SHP77 treated with DMSO at 0.1 percent for 48 hours (cell line): ENCODE measurements at places on chromosomes 2 and 18.

- no peak for DNase-seq
Measured at GRCh38 chr2:100423631-100424030, 6.2 kb upstream of the CHST10 start.

- DNase-seq = no peak
Measured at GRCh38 chr2:239021651-239022436, 174.0 kb downstream of the TWIST2 start.

DNA sequence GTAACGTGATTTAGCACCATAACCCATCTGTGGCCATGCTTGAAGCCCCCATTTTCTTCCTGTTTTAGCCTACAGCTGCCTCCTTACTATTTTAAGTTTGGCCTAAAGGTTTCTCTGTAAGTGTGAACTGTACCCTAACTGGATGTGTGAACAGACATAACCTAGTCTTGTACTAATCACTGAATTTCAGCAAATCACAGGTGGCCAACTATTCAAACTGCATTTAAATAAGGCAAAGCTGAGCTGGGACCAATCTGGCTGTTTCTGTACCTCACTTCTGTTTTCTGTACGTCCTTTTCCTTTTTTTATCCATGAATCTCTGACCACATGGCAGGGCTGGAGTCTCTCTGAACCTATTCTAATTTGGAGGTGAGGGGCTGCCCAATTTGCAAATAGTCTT is 452.7 kb upstream of the HS6ST1 start:
- DNase-seq = no peak

DNA sequence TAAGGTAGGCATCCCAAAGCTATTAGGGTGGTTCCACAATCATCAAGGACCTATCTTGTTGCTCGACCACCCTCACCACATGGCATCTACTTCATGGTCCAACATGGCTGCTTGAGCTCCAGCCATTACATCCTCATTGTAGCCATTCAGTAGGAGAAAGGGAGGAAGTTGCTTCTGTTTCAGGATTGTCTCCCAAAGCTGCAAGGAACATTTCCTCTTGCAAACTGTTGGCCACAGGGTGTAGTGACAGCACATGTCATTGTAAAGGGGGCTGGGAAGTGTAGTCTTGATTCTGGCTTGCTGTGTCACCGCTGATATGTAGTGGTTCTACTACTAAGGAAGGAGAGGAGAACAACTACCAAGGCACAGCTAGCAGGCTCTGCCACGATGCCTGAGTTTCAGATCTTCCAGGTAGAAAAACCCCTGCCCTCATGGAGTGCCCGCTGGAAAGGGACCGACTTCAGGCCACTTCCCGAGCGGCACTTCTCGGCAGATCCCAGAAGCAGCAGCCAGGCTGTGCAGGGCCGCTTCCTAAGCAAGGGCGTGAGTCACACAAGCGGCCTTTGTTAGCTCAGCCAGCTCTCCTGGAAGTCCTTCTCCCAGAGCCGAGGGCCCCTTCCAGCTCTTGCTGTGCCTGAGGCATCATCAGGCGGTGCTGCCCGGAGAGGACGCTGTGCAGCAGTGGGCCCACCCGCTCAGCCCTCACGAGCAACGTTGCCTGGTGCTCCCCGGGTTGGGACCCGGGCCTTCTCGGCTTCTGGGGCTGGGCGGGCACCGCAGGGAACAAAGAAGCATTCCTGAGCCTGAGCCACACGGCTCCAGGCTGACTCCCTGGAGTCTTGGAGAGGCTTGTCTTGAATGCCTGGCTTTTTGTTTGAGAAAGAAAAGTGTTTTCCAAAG is 58.2 kb downstream of the HS6ST1 start:
- DNase-seq = no peak

DNA sequence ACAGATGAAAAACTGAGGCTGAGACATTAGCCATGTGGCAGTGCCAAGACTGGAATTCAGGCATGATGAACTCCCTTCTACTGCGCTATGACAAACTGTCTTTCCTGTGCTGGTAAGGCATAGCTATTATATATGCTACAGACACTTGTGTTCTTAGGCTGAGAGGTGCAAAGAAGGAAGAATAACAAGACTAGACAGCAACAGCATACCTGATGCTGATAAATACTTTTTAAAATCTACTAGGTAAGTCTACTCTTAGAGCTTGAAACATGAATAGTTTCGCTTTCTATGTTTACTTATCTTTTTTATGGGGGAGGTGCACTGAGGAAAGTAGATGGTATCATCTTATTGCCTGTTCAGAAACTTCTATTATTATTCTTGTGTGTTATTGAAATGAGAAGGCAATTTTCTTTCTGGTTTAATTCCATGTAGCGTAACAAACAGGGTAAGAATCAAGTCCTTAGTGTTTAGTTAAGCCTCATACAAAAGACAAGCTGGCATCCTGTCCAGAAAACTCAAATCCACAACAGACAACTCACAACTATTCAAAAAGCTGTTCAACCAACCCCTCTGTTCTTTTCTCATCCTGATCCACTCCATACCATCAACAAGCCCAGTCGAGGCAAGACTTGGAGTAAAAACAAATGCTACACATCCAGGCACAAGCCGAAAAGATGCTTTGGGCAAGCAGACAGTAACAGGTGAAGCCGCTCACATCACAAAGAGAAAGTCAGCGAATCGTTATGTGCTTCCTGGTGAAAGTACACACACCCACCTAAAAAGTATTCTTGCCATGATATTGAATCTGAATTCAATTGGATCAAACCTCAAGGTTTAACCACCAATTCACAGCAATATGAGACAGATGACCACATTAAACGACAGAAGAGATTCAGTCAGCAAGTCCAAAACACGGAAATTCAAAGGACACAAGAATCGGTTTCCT is 1.5 kb downstream of the TTC32 start:
- DNase-seq = no peak

GRCh38 chr2:153715218-153715850 is 156.4 kb upstream of the GALNT13 start:
- no peak for DNase-seq

DNA sequence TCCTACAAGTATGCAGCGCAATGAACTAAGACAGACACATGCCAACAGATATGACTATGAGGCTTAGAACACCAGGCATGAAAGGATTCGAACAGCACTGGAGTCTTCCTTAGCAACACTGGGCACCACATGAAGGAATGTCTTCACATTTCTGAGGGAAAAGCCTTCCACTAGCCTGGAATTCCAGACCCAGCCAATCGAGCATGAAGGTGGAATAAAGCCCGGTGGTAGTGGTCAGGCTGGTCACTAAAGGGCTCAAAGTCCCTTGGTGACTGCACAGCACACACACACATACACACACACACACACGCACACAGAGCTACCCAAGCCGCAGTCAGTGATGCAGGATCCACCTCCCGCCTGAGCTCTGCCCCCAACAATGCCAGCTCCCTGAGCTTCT is 19.7 kb upstream of the SFXN5 start:
- no peak for DNase-seq

- peak; percentile 86 for DNase-seq
Measured at GRCh38 chr2:128309280-128310093, 9.2 kb downstream of the HS6ST1 start.

DNA sequence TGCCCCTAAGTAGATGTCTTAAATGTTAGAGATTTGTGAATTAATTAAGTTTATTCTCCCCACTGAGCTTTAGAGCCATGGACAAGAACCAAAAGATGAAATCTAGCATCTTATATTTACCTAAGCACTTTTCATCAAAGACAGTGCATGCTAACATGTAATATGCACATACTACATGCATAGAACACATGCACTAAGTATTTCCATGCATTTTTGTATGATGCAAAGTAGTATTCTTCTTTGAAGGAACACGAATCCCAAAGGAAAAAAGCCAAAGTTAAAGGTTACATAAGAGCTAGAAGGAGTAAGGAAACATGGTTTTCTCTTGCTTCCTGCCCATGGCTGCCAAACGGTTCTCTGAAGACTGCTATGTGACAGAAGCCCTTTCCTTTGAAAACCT is 15.3 kb downstream of the STAMBP start:
- no peak for DNase-seq

- DNase-seq = no peak
Measured at GRCh38 chr2:72035518-72036172, 112.0 kb downstream of the CYP26B1 start.

- DNase-seq = no peak
Measured at GRCh38 chr2:25297738-25298137, 44.0 kb downstream of the DNMT3A start.

DNA sequence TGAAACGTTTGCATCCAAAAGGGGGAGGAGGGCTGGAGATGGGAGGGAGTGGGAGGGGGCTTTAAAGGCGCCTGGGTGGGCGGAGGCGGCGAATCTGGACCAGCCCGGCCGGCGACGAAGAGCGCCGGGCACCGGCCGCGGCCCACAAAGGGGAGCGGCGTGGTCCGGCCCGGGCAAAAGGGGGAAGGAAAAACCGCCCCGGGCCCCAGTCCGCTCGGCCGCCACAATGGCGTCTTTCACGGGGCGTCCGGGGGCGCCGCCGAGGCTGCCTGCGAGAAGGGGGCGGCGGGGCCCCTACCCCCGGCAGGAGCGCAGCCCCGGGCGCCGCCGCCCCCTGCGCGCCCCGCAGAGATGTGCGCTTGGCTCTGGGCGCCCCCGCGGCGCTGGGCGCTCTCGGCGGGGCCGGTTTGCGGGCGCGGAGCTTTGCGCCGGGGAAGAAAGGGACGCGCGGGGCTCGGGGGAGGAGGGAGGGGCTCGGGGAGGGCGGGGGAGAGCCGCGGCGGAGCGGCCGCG is 108.1 kb upstream of the KCTD1 start:
- DNase-seq = no peak

DNA sequence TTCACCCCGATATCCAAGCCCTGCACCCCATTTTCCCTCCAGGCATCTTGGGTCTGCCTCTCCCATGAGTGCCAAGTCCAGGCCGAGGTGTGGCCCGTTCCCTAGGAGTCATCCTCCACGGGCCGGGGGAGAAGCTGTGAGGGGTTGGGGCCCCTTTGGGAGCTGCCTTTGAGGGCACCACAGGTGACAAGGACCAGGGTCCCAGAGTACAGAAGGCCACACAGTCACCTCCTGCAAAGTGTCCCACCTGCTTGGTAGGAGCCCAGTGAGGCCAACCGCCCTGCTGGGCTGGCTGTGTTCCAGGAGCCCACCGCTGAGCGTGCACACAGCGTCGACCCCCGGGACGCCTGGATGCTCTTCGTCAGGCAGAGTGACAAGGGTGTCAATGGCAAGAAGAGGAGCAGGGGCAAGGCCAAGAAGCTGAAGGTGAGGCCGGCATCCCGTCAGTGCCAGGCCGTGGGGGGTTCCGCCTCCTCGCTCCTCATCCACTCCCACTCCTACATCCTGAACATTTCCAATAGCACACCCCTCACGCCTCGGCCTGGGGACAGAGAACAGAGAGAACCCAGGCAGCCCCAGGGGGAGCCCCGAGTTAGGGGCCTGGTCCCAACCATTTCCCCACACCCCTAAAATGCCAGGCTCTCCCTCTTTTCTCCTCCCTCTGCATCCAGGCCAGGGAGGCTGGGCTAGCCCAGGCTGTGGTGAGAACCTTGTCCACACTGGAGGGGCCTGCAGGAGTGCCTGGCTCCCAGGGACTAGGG is 2.7 kb downstream of the ERFE start:
- no peak for DNase-seq

DNA sequence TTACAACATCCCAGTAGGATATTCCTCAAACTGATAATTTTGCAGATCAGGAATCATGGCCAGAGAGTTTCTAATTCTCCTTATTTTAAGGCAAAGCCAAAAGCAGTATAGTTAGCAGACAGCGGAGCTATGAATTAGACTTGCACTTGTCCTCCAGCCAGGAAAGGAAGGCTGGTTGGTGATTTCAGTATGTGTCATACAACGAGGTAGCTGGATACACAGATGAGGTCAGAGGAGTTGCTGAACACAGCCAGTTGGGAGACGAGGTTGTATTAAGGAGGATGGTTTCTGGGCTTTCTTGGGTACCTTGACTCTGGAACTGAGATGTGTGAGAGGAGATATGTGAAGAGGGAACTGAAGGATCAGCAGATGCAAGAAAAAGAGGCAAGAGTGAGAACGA is 185.2 kb downstream of the SOX11 start:
- no peak for DNase-seq

GRCh38 chr2:25690058-25690457 is 16.7 kb upstream of the DTNB start:
- DNase-seq = no peak

GRCh38 chr2:58574873-58575272 is 333.7 kb upstream of the FANCL start:
- DNase-seq = no peak

GRCh38 chr18:75679331-75679730 is 251.8 kb upstream of the SMIM21 start:
- no peak for DNase-seq

GRCh38 chr18:74638210-74638609 is 40.5 kb downstream of the ZNF407 start:
- no peak for DNase-seq

DNA sequence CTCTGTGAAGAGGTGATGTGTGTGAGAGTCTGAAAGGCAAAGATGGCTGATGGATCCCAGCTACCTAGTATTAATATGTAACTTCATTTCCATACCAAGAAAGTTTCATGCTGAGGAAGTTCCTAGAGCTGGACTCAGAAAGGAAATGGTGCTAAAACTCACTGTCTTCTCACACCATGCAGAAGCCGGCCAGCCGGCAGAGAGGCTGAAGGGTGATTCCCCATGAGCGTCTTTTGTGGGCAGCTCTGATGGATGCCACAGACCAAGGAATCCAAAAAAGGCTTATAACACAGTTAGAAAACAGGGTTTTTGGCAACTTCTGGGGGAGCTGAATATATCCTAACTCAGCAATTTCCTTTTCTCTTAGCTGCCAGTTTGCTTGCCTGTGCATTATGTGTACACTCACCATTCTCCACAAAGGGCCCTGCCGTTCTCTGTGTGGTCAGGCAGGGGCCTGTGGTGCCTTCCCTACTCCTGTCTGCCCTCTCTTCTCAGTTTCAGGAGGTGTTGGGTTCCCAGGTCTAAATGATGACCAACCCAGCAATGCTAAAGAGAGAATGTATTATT is 289.4 kb downstream of the MTX2 start:
- no peak for DNase-seq

DNA sequence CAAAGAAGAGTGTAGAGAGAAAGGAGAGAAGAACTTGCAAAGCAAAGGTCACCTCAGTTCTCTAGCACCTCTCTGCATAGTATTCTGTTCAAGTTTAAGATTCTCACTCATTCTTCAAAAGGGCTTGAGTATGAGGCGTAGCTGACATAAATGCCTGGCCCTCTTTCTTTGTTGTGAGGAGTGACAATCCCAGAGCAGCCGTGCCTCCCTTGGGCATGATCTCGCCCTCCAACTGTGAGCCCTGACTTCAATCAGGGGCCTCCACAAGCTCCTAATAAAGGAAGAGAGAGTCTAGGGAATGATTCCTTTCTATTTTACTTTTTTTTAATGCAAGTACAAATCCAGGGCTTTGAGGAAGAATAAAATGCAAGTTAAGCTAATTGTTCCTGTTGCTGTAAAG is 402.7 kb downstream of the LRP1B start:
- DNase-seq = no peak

- DNase-seq = no peak
Measured at GRCh38 chr18:75129717-75130477, 79.0 kb downstream of the PTGR3 start.
